ENCODE measurements at places on chromosomes 16 and 17. TPM values are rescaled to one million over a fixed set of nuclear protein-coding genes. Genes with fewer than 3 reads are reported as not detected.

GRCh38 chr17:3542410-3543088 is 15.1 kb downstream of the TRPV3 start:
- no peak for DNase-seq

DNA sequence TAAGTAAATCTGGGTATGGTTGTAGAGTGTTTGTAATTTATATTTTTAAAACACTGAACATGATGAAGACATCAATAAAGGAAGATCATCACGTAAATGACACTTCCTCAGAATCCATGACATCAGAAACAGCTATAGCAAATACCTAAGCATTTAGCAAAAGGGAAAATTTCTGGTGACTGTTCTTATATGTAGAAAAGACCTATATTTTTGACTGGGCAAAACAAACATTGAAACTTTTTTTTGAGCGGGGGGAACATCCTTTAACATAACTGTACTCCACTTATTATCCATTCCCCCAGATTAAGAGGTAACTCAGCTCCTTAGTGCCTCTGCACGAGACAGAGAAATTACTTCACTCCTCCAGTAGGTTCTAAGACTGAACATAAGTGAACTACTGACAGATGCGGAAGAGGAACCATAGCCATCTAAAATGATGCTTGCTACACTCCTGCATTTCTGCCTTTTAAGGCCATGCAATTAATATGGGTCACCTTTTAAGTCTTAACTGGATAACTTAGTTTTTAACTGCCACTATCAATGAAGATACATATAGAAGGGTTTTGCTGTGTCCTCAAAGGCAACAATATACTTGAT is 9.4 kb downstream of the CRYBA1 start:
- no peak for DNase-seq

GRCh38 chr17:82100502-82101298 is 2.7 kb upstream of the FASN start:
- no peak for DNase-seq

GRCh38 chr16:2415085-2415484 is 14.2 kb upstream of the CCNF start:
- no peak for DNase-seq

DNA sequence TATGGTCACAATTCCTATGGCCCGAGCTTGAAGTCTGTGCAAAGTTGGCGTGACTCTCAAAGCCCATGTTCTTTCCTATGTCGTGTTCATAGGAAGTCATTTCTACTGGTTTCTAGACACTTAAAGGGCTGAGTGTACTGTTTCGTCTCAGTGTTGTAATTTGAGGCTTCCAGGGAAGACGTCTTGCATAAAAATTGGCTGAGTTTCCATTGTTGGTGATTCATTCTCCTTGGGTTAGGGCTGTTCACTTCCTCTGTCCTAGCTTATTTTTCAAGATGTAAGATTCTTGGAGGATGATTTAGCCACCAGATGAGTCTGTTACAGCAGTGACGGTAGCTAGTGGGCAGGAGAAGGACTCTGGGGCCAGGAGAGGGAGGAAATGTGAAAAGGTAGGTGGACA is 43.1 kb downstream of the PIK3R5 start:
- DNase-seq, result no peak

GRCh38 chr17:33948309-33948708 is 306.8 kb upstream of the CCL2 start:
- DNase-seq, result no peak

- no peak for DNase-seq
Measured at GRCh38 chr17:48615047-48615962, at the start of gene HOXB8. Gene HOXB8 (minus strand): TSS chr17:48615292. CDS start chr17:48614704, 588 bp downstream.

The SDR42E1 gene
- 0.10 TPM for total RNA-seq

- no peak for DNase-seq
Measured at GRCh38 chr16:87897521-87898505, 28.5 kb upstream of the SLC7A5 start.

The SPDYE4 gene
- not detected for total RNA-seq

- DNase-seq, result peak; percentile 91
Measured at GRCh38 chr17:7440113-7440833, 961 bp downstream of the FGF11 start.

The KRT38 gene
- total RNA-seq, result not detected

DNA sequence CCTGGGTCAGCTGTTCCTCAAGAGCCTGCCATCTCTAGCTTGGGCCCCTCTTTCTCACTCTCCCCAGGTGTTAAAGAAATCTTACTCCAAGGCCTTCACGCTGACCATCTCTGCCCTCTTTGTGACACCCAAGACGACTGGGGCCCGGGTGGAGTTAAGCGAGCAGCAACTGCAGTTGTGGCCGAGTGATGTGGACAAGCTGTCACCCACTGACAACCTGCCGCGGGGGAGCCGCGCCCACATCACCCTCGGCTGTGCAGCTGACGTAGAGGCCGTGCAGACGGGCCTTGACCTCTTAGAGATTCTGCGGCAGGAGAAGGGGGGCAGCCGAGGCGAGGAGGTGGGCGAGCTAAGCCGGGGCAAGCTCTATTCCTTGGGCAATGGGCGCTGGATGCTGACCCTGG is 6.8 kb downstream of the CNP start:
- DNase-seq, result peak; percentile 45

The TM4SF5 gene
- not detected for total RNA-seq

GRCh38 chr17:30000001-30000754 is 58.7 kb downstream of the EFCAB5 start:
- DNase-seq, result no peak

DNA sequence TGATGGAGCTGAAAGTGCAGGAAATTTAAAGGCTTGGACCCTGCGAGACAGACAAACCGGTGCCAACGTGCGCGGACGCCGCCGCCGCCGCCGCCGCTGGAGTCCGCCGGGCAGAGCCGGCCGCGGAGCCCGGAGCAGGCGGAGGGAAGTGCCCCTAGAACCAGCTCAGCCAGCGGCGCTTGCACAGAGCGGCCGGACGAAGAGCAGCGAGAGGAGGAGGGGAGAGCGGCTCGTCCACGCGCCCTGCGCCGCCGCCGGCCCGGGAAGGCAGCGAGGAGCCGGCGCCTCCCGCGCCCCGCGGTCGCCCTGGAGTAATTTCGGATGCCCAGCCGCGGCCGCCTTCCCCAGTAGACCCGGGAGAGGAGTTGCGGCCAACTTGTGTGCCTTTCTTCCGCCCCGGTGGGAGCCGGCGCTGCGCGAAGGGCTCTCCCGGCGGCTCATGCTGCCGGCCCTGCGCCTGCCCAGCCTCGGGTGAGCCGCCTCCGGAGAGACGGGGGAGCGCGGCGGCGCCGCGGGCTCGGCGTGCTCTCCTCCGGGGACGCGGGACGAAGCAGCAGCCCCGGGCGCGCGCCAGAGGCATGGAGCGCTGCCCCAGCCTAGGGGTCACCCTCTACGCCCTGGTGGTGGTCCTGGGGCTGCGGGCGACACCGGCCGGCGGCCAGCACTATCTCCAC is at the start of gene NOG:
TSS of gene NOG (plus strand) at position 54 of the 674 bp plus-strand sequence. CDS start at position 579, 525 bp downstream.
- DNase-seq, result peak; percentile 83

GRCh38 chr16:84323606-84324005 is 28.9 kb downstream of the WFDC1 start:
- DNase-seq, result no peak
